ENCODE measurements at places on chromosomes 11 and 22.

- DNase-seq = no peak
Observed at GRCh38 chr11:72528121-72528520, 93.8 kb upstream of the CLPB start.

- no peak for DNase-seq
Observed at GRCh38 chr11:40029391-40029790, 1430.1 kb downstream of the LRRC4C start.

GRCh38 chr22:44314425-44315067, 1.8 kb upstream of the SHISAL1 start:
- no peak for DNase-seq

GRCh38 chr11:9601037-9601875, 27.8 kb downstream of the WEE1 start:
- DNase-seq = peak; percentile 73

DNA sequence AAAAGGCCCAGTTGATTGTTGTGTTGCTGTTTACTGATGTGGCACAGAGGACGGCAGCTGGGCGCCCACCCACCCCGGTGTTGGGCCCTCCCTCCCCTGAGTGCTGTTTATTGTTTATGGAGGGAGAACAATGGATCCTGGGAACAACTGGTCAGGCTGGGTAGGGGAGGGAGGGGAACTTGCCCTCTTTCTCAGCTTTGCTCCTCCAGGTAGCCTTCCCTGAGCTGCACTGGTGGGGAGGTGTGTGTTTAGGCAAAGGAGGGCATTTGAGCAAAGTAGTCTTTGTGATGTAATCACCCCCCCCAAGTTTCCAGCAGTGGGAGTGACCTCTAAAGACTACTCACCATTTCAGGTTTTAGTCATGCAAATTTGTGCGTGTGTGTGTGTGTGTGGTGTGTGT, 1035.3 kb downstream of the NTM start:
- DNase-seq = no peak

DNA sequence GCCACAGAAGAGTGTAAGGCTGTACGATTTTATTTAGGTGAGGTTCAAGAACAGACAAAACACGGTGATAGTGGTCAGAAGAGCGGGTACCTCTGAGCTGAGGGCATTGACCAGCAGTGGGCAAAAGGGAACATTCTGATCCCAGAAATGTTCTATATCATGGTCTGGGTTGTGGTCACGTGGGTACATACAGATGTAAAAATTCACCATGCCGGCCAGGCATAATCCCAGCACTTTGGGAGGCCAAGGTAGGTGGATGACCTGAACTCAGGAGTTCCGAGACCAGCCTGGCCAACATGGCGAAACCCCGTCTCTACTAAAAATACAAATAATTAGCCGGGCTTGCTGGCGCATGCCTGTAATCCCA, 31.1 kb upstream of the GCAT start:
- no peak for DNase-seq

DNA sequence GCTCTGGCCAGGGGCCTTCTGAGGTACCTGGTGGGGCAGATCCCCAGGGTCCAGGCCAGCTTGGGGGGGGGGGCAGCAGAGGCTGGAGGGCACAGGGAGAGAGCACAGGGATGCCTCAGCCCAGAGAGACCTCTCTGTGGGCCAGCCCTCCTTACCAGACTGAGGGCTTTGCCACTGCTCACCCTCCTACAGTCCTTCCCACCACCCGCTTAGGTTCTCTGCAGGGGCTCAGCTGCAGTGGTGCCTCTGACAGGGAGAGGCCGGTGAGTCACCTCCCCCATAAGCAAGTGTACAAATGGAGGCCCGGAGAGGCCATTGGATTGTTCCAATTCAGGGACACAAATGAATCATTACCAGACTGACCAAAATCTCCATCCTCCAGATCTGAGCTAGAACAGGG, 68.1 kb upstream of the LMO1 start:
- no peak for DNase-seq

GRCh38 chr22:19055801-19056200, 66.4 kb downstream of the DGCR2 start:
- DNase-seq = no peak

DNA sequence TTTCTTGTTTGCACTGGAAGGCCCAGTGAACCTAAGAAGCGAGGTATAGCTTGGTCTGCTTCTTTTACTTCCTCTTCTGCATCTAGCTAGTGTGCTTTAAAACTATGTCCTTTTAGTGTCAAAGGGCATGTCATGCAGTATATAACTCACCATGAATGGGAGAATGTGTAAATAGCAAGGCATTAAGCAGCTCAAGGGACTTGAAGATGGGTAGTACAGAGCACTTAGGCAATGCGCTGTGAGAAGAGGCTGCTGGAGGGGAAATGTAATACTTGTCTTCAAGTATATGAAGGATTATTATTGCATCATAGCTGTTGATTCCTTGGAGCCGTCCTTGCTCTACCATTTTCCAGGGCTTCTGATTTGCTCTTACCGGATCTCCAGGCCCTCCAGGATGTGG, 7.6 kb downstream of the MAML2 start:
- DNase-seq = no peak

DNA sequence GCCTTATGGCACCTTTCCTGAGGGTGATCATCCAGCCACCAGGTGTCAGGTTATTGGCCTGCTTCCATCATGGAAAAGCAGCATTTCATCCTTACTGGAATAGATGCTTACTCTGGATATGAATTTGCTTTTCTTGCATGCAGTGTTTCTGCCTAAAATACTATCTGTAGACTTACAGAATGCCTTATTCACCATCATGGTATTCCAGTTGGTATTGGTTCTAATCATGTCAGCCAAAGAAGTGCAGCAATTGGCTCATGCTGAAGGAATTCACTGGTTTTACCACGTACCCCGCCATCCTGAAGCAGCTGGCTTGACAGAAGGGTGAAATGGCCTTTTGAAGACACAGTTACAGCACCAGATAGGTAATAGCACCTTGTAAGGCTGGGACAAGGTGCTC, 194.2 kb downstream of the AASDHPPT start:
- DNase-seq = no peak

- no peak for DNase-seq
Observed at GRCh38 chr22:36391638-36392037, 3.9 kb upstream of the MYH9 start.

DNA sequence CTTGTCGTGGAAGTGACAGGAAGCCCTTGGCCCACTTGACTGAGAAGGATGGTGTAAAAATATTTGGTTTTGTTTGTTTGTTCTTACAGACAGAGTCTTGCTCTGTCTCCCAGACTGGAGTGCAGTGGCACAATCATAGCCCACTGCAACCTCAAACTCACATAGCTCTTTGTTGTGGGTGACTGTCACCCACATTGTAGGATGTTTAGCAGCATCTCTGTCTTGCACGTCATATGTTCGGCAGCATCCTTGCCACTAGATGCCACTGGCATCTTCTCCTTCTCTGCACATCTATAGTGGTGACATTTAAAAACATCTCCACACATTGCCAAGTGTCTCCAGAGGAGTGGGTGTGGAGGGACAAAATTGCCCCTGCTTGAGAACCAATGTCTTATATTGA, 56.8 kb downstream of the PRR5L start:
- DNase-seq = no peak

- DNase-seq = peak; percentile 80
Observed at GRCh38 chr11:67640021-67640757, 626 bp upstream of the TBX10 start.

- no peak for DNase-seq
Observed at GRCh38 chr11:22234743-22235142, 41.9 kb downstream of the ANO5 start.
